GM06990 (cell line): ENCODE measurements at places on chromosomes 5 and 9.

- DNase-seq: peak; percentile 50
These were observed 98.9 kb upstream of the CPEB4 start for GRCh38 chr5:173789031-173789920.

- DNase-seq: peak; percentile 67
These were observed 45.9 kb upstream of the JAK2 start for GRCh38 chr9:4939118-4939561.

DNA sequence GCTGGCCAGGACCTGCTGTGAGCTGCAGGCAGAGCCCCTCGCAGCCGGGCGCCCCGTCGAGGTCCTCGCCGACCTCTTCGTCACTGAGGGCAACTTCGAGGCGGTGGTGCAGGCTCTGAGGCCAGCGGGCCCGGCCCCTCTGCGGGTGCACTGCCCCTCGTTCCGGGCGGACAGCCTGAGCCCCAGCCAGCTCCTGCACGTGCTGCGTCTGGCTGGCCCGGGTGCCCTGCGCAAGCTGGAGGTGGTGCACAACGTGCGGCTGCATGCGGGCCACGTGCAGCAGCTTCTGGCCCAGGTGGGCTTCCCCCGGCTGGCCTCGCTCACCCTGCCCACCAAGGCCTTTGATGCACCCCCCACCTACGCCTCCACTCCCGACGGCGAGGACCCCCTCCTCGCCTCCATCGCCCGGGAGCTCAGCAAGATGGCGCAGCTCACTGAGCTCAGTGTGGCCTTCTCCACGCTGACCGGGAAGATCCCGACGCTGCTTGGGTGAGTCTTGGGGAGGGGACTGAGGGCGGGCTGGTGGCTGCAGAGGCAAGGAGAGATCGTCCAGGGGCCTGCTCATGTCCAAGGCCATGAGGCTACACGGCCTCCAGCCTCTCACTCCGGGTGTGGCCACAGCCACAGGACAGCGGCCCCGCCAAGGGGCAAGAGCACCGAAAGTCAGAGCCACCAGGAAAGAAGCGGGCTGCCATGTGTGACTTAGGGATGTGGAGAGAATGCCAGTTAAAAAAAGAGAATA, 825 bp downstream of the LRRC14B start:
- DNase-seq: no peak

- peak; percentile 34 for DNase-seq
These were observed 76.0 kb upstream of the FSTL4 start for GRCh38 chr5:133688391-133688790.

- peak; percentile 8 for DNase-seq
These were observed 83.0 kb upstream of the GLIS3 start for GRCh38 chr9:4382722-4383317.

GRCh38 chr5:5302201-5302600, 120.3 kb upstream of the ICE1 start:
- DNase-seq: no peak

GRCh38 chr5:169542811-169543210, 40.8 kb upstream of the SPDL1 start:
- DNase-seq: no peak

DNA sequence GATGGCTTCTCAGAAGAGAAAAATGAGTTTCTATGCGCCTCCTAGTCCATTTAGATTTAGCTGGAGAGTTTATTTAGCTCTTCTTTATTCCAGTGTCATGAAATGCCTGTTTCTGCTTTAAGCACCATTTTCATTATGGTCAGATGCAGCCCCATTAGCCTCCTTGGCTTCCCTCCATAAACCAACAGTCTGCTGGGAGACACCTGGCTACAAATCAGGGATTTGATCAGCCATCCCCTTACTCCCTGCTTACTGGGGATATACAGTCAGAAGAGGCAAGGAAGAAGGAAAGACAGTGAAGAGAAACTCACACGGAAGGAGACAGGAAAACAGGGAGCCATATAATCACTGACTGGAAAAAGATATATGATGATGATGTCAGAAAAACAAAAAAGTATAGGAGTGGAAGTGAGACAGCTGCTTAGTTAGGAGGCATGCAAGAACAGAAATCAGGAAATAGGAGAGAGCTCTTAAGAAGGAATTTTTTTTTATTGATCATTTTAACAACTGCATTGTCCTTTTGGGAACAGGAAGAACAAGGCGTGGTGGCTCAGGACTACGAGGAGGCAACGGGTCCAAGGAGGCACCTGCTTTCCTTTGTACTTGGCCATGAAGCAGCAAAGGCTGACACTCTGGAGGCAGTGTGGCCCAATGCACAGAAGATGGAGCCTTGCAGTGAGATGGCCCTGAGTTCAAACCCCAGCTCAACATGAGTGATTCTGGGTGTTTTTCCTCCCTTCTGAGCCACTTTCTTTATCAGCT, 56.1 kb downstream of the MED27 start:
- DNase-seq: no peak

DNA sequence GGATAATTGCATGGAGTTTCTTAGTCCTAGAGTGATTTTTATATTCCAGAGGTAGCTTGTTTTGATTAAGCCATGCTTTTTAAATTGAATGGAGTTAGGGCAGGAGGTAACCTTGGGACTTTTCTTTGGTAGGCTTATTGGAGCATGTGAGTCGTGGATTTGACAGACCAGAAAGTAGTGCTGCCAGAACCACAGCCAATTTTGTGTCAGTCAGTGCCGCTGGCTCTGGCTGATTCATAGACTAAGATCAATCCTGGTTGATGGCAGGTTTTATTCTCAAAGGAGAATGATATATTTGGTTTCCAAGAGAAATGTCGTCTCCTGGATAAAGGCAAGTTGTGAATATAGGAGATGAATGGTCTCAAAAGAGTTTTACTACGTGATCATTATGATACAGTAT, 20.3 kb downstream of the RAI14 start:
- DNase-seq: no peak

- no peak for DNase-seq
These were observed 46.8 kb upstream of the CLPTM1L start for GRCh38 chr5:1391691-1392090.

GRCh38 chr5:59833448-59833847, 60.1 kb downstream of the PDE4D start:
- DNase-seq: no peak

- DNase-seq: no peak
These were observed 385.3 kb upstream of the WWC1 start for GRCh38 chr5:167905919-167906853.

DNA sequence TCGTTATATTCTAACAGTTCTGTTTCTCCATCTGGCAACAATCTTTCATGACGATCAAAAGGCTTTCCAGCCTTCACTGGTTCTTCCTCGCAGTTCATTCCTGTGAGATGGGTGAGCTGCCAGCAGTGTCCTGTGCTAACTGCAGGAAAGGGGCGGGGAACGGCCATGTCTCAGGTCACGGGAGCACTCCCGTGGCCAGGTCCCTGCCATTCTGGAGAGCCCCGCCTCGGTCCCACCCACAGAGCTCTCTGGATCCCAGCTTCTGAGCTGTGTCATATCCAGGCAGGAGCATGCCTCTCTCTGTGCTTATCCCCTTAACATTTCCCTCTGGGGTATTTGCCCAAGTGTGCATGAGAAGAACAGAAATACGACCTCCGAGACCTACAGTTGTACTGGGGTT, 297.8 kb upstream of the IRX2 start:
- DNase-seq: no peak

DNA sequence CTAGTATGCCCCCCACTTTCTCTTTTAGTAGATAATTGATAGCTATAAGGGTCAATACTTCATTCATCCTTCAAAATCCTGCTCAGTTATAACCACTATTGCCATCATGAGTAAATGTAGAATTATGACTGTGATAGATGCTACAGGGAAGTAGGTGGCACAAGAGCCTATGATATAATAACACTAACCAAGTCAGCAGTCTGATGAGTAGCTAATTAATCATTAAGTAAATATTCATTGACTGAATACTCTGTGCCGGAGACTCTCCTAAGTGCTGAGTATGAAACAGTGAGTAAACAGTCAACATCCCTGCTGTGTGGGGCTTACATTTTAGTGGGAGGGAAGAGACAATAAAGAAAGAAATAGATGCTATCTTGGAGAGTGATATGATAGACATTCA, 430.3 kb upstream of the ZNF462 start:
- no peak for DNase-seq

GRCh38 chr5:147809830-147810666, 21.4 kb downstream of the SPINK1 start:
- no peak for DNase-seq

DNA sequence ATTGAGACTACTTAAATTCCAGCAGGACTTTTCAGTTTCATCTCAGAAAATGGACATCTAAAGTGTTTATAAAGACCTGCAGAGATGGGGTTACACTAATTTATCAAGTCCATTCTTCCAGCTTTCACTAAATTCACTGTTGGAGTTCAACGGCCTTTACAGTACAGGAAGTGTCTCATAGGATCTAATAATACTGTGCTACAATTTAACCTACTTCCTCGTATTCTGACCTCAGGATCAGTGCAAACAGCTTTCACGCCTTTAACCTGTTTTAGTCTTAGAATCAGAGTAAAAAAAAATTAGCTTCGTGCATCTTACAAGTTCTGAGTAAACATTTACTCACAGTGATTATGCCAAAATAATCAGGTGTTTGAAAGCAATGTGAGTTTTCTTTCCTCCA, 632.6 kb upstream of the DMAC1 start:
- no peak for DNase-seq

DNA sequence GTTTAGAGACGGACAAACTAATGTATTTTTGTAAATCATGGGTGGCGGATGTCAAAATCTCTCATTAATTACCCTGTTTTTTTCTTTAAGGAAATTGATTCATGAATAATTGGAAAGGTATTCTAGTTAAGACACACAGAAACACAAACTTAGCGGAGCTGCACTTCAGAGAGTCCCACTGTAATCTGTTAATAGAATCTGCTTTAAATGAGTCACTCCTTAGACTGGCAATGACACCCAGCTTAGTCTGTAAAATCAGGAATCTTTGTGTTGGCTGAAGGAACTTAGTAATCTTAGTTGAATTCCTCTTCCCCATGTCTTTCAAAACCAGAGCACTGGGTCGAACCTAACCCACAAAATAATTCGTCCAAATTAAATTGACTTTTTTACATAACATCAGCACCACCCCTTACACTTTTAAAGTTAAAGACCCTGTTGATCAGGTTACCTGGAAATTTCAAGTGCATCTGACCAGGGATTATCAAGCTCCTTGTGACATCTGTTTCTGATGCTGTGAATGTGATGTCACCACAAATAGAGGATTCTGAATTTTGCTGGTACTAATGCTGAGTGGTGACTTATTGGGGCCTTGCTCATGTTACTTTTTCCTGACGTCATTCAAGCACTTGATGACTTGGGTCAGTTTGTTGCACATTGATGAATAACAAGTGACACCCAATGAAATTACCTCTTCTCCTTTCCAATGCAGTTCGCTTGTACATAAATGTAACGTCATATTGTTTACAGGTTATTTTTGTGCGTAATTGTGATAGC, 313.6 kb downstream of the KCTD16 start:
- no peak for DNase-seq

- no peak for DNase-seq
These were observed 1786.4 kb upstream of the WWC1 start for GRCh38 chr5:166505067-166505466.

DNA sequence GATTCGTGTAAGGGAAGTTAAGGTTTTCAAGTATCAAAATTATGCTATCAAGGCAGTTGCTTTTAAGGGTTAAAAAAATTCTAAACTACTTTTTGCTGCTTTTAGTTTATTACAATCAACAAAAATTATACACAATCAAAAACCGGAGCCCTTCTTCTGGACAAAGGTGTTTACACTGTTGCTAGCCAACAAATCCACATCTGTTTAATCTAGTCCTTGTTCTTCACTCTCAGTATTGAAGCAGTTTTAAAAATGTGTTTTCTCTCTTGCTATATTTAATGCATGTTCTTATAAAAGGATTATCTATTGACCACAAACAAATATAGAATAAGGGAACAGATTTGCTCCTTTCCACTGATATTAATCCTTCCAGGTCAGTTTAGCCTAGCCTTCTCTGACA, 2.5 kb downstream of the FEM1C start:
- no peak for DNase-seq

GRCh38 chr5:172002310-172002709, 4.1 kb downstream of the FBXW11 start:
- DNase-seq: no peak

DNA sequence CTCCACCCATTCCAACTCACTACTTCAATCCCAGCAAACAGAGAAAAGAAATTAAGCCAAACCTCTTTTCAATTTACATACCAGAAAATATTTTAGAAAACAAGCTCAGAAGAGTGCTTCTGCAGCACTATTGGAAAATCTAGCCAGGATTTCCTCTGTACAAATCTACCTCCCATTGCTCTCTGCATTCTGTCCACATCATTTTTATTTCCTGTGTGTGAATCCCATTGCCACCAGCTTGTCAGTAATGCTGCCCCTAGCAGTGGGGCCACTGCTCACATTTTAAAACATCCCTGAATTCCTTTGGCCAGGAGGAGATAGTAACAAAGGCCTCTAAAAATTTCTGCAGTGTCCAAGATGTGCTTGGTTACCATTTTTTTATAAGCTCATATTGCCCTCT, 232.5 kb downstream of the ARRDC3 start:
- DNase-seq: no peak

GRCh38 chr5:127053049-127053448, 20.3 kb downstream of the C5orf63 start:
- no peak for DNase-seq

- DNase-seq: no peak
These were observed 193.0 kb downstream of the SPOCK1 start for GRCh38 chr5:137305971-137306602.

- no peak for DNase-seq
These were observed 43.1 kb upstream of the IGFBPL1 start for GRCh38 chr9:38467404-38467803.

- no peak for DNase-seq
These were observed 129.0 kb downstream of the FAM174A start for GRCh38 chr5:100664140-100664539.

DNA sequence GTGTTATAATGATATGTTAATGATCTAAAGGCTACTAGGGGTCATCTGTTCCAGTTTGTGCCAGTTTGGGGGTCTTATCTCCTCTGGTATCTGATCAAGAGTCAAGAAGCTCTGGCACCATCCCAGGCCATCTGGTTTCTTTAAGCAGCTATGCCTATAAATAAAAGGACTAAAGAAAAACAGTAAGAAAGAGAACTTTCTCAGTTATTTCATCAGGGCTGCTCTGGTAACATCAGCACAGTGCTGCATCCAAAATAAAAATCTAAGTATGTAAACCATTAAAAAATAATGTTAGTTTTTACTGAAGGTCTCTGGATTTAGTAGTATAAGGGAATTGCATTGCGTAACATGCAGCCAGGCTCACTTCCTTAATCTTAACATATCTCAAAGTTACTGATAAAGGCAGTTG, 185.0 kb downstream of the NR2F1-AS1 start:
- DNase-seq: no peak

GRCh38 chr5:35458824-35459207, 158.8 kb upstream of the SPEF2 start:
- no peak for DNase-seq

- peak; percentile 36 for DNase-seq
These were observed 9.2 kb downstream of the SPINK4 start for GRCh38 chr9:33249087-33249658.

DNA sequence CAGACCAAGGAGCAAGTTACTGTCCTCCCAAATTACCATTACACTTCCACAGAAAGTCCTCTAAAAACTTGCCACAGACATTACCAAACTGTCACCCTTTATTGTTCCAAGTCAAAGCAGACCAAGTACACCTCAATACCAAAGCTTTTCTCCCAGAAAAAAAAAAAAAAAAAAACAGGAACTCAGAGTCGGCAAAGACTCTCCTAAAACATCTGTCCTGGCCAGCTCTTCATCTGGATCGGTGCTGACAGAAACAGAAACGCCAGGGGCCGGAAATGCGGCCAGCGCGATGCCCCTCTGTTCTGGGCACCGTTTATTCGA, 718 bp downstream of the DEPDC1B start:
- DNase-seq: no peak
